Stimulated activated CD8-positive, alpha-beta memory T cell treated with anti-CD3 and anti-CD28 coated beads, Interleukin-15, amount 100 ng/mL, for 1 hour (primary cell): ENCODE measurements at places on chromosomes 11 and 22.

DNA sequence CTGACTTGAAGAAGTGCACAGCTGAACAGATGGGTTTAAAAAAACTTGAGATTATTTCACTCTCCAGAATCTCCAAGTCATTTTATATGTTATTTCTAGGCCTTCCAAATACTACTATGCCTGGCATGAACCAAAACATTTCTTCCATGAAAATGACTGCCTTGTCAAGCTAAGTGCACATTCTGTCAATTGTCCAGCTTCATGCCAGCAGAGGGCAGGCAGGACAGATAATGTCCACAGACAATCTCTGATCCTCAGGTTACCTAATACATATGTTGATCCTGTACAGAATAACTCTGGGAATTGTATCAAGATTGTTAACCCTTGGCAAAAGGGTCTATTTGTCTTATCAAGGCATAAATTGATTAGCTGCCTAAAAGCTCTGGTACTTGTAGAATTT lies 229.5 kb downstream of the AASDHPPT start:
- DNase-seq, result no peak

GRCh38 chr11:131893103-131893890 lies 522.9 kb downstream of the NTM start:
- DNase-seq, result no peak

DNA sequence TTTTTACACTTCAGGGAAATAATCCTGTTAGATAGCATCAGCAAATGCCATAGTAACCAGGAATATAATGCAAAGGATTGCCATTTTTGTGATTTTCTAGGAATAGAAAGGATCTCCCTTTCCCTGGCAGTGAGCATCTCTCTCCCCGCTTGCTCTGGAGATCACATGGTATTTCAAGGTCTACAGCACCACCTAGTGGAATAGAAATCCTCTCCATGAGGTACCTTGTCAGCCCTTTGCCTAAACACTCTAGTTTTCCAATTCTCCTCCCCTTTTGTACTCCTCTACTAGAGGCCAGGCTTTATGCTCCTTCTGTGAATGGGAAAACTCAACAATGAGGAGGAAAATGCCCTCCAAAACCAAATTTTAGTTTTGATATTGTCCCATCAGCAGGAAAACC lies 78.4 kb downstream of the XRRA1 start:
- DNase-seq, result no peak

DNA sequence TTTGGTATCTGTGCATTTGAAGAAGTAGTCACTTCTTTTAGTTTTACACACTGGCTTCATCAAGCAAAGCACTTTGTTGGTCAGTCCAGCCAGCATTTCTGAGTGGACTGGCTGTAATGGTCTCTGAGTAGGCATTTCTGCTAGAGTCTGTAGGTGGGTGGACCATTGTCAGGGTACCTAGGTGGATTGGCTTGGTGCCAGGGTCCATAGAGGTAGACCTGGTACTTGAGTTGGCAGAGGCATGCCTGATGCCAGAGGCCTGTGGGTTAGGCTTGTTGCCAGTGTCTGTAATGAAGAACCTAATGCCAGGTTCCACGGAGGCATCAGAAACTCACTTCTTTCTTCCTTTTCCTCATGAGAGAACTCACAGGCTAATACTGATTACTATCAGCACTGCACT lies 157.9 kb upstream of the C11orf87 start:
- DNase-seq, result no peak

DNA sequence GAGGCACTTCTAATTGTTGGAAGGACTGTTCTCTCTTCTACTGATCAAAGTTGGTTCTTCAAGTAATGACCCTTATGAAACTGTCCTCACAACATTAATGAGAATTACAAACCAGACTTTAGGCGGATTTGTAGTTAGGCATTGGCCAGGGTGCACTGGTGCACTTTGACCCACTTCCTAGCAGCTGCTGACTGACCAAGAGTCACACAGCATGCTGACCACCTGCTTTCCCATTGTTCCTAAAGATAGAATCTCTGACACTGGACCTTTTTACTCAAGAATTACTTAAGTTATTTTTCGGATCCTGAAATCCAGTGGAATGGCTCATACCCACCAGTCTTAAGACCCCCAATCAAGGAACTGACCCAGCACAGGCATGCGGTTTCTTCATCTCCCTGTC lies 264.0 kb downstream of the ST3GAL4 start:
- DNase-seq, result no peak

DNA sequence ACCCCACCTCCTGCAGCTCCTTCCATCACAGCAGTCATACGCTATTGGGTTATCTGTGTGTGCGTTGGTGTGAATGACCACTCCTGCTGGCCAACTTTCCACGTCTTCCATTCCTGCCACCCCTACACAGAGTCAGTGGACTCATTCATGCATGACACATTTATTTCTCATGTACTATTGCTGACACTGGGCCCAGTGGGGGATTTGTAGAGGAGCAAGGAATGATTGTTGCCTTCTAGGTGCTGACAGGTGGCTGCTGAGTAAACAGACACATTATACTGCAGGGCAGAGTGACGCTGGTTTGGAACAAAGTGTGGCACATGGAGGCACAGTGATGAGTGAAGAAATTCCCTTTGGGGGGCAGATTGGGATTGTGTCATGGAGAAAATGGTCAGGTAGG lies 113.9 kb downstream of the CCDC81 start:
- no peak for DNase-seq

DNA sequence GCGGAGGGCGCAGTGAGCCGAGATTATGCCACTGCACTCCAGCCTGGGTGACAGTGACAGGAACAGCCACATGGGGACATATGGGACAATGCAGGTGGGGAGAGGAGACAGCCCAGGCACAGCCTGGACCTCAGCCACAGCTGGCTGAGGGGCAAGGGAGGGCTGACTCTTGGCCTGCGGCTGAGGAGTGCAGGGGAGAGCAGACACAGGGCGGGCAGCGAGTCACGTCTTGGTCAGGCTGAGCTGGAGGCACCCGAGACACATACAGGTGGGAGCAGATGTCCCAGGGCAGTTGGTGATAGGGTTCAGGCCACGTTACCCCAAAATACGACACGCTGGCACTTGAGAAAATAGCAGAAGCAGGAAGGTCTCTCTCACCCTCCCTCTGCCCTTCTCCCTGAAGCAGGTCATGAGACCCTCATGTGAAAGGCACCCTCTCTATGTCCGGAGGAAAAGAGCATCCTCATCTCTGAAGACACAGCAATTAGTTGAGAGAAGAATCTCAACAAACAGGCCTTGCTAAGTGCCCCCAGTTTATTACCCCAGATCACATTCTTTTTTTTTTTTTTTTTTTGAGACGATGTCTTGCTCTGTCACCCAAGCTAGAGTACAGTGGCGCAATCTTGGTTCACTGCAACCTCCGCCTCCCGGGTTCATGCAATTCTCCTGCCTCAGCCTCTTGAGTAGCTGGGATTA lies 10.5 kb downstream of the KIAA0930 start:
- no peak for DNase-seq

- DNase-seq, result no peak
These were observed 206.3 kb upstream of the BLID start for GRCh38 chr11:122322329-122322728.

GRCh38 chr11:14906993-14907392 lies 15.0 kb upstream of the CYP2R1 start:
- DNase-seq, result no peak

DNA sequence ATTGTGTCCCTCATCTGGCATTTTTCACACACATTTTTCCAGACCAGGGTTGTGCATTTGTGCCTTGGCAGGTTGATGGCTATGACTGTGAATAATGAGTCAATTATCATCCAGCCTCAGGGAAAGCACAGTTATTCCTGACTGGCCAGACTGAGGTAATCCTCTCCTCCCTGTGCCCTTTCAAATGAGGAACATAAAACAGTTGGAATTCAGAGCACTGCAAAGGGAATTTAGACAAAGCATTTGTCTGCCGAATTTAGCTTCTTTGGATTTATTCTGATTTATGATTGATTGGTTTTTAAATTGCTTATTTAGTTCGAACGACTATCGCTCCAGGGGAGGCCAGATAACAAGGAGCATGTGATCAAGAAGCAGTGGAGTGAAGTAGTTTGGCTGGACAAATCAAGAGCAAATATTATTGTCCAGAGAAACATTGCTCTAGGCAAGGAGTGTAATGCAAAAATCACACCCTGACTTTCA lies 30.8 kb upstream of the RAG2 start:
- DNase-seq, result no peak

DNA sequence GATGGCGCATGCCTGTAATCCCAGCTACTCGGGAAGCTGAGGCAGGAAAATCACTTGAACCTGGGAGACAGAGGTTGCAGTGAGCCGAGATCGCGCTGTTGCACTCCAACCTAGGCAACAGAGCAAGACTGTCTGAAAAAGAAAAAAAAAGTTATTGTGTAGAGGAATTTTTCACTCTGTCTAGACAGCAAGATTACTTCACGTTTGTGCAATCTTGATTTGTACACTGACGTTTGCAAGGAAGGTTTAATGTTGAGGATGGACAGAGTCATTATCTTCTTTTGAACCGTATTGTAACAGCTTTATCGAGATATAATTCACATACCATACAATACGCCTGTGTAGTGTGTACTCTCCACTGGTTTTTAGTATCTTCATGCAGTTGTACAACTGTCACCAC lies 3.7 kb downstream of the CTTN start:
- DNase-seq, result no peak

DNA sequence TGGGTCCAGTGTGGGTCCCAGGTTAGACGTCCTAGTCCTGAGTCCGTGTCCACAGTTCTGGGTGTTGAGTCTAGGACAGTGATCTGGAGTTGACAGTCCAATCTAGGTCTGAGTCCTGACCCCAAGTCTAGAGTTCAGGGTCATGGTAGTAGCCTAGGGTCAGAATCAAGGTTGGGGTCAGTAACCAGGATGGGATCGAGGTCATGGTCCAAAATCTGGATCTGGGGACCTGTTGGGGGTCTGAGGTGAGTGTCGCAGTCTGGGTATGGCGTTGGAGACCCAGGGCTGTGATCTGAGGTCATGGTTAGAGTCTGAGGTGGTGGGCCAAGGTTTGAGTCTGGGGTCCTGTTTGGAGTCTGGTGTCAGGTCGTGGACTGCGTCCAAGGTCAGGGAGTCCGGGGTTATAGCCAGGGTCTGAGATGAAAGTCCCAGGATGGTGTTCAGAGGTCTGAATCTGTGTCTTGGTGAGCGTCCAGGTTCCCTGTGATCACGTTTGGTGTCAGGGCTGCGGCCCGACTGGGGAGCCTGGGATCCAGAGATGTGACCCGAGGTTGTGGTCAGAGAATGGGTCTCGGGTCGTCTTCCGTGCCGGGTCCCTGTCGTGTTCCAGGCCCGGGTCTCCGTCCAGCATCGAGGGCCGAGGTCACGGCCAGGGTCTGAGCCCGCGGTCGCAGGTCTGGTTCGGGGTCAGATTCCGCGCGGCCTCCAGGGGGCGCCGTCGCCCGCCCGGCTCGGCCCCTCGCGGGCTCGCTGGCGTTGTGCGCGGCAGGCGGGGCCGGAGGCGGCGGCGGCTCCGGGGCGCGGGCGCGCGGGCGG lies 432 bp upstream of the GRK2 start:
- no peak for DNase-seq

GRCh38 chr11:32575070-32575469 lies 8.6 kb upstream of the EIF3M start:
- DNase-seq, result no peak

DNA sequence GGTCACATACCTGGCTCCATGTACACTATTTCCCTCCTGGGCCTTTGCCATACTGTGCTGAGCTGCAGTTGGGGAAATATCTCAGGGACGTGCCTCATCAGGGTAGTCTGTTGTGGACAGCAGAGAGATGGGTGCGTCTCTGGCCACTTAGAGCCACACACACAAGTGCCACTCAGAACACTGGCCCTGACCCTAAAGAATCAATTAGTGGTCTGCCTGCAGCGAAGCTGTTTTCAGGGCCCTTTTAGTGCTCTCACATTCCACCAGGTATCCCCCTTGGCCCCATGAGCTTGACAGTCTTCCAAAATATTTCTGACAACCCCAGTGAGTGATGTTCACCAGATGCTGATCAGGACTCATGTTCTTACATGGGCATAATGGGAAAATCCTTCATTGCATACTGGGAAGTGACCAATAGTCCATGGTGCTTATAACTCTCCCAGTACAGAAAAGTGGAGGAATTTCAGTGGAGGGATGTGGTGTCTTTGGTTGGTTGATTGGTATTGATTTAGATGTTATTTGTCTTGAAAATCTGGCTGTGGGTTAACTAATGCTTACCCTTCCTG lies 66.1 kb downstream of the ME3 start:
- no peak for DNase-seq

- no peak for DNase-seq
These were observed 37.1 kb upstream of the CCDC89 start for GRCh38 chr11:85723088-85723487.

GRCh38 chr11:119367661-119368120 lies 13.8 kb downstream of the USP2 start:
- no peak for DNase-seq

GRCh38 chr11:130464291-130464812 lies 15.9 kb downstream of the ADAMTS15 start:
- DNase-seq, result no peak

DNA sequence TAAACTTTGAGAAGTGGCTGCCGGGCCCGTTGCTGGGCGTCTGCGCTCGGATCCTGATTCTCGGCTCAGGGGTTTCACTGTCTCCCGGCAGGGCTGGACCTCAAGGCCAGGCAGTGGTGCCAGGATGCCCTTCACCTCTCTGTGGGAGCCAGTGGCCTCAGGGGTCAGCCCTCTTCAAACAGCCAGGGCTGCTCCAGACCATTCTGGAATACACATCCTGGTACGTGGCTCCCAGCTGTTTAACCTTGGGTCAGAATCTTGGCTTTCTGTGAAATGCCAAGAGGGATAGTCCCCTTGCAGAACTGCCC lies 70.5 kb downstream of the MPPED1 start:
- DNase-seq, result no peak

DNA sequence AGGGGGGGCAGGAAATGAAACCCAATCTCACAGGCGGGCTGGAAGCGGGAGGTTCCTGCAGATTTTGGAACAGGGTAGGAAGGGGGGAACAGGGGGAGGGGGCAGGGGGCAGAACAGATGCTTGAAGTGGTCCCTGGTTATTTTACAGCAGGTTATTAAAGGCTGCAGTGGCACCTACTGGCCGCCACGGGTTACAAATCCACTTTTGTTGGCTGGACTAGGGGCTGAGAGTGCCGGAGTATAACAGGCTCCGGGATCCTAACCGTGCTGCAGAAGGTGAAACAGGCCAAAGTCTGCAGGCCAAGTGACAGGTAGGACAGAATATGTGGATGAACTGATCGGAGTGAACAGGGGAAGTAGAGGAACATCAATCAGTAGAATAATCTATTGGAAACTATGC lies 2.5 kb downstream of the ROBO3 start:
- DNase-seq, result no peak
